ENCODE measurements at places on chromosomes 11 and 22.

DNA sequence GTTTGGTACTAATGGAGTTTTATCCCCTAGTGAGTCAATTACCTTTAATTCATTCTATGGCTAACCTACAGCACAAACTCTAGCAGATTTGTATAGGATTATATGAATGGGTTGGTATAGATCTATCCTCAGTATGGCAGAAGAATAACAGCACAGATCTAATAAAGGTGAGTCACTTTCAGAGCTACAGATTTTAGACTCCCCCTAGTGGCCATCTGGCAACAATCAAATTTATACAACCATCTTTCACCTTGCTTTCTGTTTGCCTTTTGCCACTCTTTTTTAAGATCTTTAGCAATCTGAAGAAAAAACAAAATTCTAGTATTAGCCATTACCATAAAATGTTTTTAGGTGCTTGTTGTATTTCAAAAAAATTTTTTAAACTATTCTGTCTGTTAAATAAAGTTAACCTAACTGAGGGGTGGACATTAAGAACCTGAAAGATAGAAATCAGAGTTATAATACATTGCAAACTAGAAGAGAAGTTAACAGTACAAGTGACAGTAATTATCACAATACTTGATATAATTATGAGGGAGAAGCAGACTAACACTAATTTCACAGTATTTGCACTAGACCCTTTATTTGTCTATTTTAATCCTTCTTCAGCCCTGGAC, 25.8 kb downstream of the DDIAS start:
- peak; percentile 43 for DNase-seq

DNA sequence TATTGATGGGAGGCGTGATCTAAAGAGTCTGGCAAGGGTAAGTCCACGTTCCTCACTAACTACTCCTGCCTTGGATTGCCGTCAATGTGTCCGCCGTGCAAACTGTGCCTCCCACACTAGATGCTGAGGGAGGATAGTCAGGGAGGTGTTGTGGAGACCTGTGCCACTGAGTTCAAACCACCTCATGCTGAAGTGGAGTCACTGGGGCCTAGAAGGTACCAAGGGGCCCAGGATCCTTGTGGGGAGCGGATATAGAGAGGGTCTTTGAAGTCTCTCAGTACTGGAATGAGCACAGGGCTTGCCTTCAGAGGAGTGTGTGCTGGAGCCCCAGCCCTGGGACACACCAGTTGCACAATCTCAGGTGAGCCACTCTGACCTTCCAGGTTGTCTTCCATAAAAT, 27.1 kb upstream of the TMPRSS4 start:
- DNase-seq, result no peak

DNA sequence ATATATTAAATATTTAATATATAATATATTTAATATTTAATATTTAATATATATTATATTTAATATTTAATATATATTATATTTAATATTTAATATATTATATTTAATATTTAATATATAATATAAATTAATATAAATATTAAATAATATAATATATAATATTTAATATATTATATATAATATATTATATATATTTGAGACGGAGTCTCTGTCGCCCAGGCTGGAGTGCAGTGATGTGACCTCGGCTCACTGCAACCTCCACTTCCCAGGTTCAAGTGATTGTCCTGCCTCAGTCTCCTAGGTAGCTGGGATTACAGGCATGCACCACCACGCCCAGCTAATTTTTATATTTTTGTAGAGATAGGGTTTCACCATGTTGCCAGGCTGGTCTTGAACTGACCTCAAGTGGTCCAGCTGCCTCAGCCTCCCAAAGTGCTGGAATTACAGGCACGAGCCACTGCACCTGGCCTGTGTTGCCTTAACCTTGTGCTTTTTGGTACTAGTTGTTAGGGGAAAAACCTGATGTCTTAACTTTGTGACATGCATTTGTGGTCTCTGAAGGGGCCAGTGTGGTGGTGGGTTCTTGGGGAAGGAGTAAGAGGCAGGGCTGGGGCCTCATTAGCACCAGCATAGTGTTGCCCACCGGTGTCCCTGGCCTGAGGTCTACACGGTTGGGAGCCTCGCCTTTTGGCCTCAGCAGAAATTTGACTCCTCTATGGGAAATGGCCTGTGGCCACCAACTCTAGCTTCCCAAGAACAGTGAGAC, 16.6 kb downstream of the SEC14L3 start:
- no peak for DNase-seq

- no peak for DNase-seq
Measured at GRCh38 chr22:29623059-29623458, 19.6 kb downstream of the NF2 start.

- no peak for DNase-seq
Measured at GRCh38 chr11:129813231-129813791, 2.3 kb upstream of the TMEM45B start.

GRCh38 chr11:64378335-64378880, 19.4 kb downstream of the RPS6KA4 start:
- DNase-seq, result no peak

DNA sequence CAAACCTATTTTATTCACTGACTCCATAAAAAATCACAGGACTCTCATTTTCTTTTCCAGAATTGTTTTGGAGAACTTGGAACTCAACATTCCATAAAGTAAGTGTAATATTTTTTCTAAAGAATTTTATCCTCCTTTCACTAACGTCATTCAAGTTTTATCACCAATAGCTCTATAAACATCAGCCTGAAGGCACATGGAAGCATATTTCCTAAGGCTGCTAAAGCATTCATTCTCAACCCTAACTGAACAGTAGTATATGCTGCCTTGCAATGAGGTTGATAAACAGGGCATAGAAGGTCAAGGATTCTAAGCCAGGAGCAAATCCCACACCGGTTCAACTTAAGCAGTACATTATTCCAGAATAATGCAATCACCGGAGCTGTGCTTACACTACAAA, 273.9 kb downstream of the RAB38 start:
- no peak for DNase-seq

- DNase-seq, result peak; percentile 64
Measured at GRCh38 chr11:67389477-67389876, 2.3 kb upstream of the RAD9A start.

DNA sequence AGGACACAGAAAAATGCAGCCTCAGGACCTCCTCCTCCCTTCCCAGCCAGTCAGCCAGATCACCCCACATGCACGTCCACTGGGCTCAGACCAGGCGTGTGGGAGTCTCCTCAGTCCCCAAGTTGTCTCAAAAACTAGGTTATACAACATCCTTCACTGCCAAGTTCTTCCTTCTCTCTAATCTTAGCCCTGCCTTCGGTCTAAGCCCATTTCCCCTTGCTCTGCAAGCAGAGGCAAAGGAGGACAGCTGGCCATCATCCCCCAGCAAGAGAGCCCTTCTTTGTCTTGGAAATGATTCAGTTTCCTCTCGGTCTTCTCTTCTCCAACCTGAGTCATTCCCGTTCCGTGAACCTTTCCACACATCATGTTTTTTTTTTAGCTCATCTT, 14.0 kb upstream of the NRGN start:
- DNase-seq, result no peak

DNA sequence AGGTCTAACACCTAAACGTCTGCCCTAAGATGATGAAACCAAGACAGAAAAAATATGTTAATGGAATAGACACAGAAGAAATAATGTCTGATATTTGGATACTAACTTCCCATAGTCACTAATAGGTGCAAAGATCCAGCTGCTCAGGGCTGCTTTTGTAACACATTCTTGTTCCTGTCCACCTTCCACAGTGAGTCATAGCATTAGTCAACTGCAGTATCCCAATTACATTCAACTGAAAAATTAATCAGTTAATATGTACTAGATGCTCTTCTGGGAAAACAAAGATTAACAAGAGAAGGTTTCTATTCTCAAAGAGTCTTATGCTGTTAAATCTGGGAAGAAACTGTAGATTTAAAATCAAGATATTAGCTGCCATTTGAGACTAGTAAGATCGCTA, 47.6 kb downstream of the HEPHL1 start:
- no peak for DNase-seq

- DNase-seq, result no peak
Measured at GRCh38 chr11:66012946-66013761, 1.3 kb downstream of the CST6 start.

DNA sequence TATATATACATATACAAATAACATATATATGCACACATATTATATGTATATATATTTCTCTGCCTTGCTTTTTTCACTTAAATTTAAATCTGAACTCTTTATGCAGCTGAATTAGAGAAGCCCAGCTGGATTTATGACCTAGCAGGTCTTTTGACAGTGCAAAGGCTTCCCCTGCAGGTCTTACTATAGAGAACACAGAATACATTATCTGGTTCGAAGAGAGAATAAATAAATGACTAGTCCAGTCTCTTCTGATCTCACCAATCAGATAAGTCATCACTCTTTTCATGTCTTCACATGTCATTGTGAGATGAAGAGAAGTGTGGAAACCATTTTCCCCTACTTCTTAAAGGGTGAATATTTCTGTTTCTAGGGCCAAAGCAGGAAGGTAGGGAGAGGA, 58.2 kb downstream of the OR10A6 start:
- no peak for DNase-seq

GRCh38 chr11:10540546-10540914, 457 bp downstream of the RNF141 start:
- DNase-seq, result peak; percentile 30

DNA sequence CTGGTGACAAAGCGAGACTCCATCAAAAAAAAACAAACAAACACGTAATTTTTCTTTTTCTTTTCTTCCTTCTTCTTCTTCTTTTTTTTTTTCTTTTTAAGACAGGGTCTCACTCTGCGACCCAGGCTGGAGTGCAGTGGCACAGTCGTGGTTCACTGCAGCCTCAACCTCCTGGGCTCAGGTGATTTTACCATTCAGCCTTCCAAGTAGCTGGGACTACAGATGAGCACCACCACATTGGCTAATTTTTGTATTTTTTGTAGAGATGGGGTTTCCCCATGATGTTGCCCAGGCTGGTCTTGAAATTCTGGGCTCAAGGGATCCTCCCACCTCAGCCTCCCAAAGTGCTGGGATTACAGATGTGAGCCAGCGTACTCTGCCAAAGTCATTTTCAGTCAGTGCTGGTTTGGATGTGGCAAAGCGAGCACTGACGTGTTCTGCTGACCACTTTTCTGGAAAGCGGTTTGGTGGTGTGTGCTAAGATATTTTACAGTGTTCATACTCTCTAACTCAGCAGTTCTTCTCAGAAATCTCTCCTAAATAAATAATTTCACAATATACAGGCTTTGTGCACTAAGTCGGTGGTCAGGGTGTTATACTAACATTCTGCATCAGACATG, 10.7 kb downstream of the FAM118A start:
- DNase-seq, result no peak

DNA sequence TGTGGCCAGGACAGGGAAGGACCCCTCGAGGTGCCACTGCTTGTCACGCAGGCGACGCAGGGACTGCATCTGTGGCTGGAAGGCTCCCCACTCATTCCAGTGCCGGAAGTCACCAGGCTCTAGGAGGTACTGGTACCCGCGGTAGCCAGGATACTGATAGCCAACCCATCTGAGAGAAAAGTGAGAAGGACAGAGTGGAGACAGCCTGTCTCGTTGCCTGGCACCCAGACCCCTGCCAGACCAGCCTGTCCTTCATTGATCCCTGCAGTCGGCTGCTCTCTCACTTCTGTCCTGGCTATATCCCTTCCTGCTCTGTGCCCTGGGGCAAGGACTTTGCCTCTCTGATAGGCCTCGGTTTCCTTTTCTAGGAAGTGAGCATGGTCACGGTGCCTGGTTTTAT, 9.6 kb upstream of the TPST2 start:
- no peak for DNase-seq

DNA sequence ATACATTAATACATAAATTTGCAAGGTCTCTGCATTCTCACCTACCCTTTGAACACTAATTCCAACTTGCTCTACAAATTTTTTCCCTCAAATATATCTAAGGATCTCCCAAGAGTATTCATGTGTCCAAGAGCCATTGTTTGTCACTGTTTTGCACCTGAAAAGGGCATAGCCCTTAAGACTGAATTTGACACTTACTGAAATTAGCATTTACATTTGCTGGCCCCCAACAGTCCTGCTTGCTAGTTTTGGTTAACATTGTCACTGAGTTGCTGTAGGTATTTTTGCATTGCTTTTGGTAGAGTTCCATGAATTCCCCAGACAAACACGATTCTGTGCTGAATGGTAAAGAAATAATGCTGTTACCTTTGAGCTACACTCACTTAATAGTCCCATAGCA, 57.3 kb downstream of the KCNA4 start:
- no peak for DNase-seq

- DNase-seq, result no peak
Measured at GRCh38 chr22:49368976-49369725, 458.5 kb downstream of the BRD1 start.

DNA sequence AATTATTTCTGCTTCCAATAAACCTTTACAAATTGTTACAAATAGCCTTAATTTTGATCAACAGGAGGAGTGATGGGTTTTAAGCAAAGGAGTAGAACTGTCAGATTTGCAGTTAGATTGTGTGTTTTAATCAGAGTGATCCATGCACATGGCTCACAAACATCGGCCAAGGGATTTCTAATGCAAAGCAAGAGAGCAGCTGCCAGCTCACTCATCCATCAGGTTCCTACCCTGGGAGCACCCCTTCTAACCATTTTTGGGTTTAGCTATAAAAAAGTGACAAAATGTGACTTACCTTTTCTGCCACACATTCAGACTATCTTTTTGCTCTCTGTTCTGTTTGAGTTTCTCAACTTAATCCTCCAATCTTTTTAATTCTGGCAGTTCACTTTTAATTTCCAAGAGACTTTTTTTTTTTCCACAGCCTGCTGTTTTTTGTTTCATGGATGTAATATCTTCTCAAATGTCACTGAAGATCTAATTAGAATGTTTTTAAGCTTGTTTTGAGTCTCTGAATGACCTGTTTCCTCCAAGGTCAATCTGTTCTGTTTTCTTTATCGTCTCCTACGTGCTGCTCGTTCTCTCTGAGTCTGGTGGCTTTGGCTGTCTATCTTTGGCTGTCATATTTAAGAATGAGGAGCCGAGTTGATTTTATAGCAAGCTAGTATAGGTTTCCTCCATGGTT, 6.0 kb downstream of the IZUMO1R start:
- DNase-seq, result no peak
